ENCODE measurements at places on chromosomes 4 and X.

DNA sequence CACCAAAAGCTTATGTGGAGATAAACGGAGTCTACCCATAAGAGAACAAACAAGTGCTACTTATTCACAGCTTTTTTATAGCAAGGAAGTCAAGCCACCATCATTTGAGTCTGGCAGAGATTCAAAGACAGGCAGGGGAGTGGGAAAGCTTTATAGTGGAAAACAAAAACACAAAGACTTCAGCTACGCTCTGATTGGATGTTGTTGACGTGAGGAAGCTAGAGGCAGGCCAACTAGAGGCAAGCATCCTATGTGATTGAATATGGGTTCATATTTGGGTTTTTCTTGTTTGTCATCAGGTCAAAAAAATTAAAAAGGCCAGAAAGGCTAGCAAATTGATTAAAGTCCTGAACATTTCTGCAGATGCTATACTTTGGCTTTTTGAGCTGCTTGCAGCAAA, 719 bp upstream of the TCEAL4 start:
- no peak for DNase-seq

DNA sequence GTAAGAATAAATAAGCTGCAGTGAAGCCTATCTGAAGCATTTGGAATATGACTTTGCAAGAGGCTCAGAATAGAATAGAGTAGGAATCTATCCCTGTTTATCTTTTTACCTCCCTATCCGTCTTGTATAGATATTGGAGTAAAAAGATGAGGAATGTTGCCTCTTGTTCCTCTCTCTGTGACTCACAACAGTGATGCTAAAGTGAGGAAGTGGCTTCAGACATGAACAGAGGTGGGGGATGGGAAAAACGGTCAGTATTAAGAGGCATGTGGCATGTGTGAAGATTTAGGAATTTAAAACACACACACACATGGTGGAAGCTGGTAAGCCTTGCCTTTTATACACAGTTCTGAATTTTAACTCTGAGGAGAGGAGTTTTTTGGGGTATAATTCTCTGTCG, 3.8 kb upstream of the DCAF4L1 start:
- no peak for DNase-seq

DNA sequence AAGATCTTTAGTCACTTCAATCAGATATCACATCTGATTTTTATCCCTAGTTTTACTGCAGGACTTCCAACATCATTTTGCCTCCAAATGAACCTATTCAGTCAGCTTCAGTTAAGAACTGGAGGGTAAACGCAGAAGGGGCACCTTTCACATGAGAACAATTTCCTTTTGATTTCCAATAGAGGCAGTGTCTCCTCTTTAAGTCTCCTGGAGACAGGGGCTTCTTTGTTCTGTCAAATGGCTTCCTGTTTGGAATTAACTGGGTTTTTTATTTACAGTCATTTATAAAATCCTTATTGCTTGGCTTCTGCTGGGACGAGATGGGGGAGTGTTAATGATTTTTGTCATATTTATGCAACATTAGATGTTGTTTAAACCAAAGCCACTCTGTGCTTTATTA, 164.0 kb downstream of the STK32B start:
- no peak for DNase-seq

- no peak for DNase-seq
These were observed 7.6 kb downstream of the RELL1 start for GRCh38 chr4:37678624-37679023.

- DNase-seq = no peak
These were observed 205.6 kb downstream of the AFAP1 start for GRCh38 chr4:7733801-7734650.

GRCh38 chr4:3226944-3227343, 22.0 kb upstream of the MSANTD1 start:
- no peak for DNase-seq

- DNase-seq = no peak
These were observed 72.8 kb upstream of the MTNR1A start for GRCh38 chr4:186628058-186628711.

DNA sequence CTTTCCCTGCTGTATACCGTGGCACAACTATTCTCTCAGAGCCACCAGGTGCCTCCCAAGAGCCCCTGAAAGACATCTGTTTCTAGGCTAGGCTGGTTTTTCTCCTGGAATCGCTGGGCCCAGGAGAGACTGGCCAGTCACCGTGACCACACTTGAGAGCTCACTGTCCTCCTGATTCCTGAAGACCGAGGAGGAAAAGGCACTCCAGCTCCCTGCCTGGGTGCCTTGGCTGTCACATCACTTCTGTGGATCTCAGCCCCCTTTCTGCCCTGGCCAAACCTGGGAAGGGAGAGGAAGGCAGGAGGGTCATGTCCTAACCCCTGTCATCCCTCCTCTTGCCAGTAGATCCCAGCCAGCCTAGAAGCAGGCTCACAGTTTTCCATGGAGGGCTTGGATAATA, 54.7 kb upstream of the LAS1L start:
- no peak for DNase-seq

- DNase-seq = no peak
These were observed 26.5 kb downstream of the TFDP3 start for GRCh38 chrX:133191739-133192039.

DNA sequence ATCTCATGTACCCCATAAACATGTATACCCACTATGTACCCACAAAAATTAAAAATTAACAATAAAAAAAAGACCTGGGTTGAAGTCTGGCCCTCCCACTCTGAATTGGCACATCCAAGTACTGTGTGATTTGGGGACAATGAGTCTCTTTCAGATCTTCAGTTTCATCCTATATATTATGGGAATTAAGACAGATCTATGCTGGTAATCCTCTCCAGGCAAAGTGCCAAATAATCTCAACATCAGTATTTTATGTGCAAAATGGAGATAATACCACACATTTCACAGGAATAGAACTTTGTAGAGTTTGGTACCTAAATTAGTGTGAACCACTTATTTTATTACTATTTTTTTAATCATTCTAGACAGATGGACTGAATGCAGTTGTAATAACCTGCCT, 11.0 kb upstream of the SCD5 start:
- DNase-seq = no peak

DNA sequence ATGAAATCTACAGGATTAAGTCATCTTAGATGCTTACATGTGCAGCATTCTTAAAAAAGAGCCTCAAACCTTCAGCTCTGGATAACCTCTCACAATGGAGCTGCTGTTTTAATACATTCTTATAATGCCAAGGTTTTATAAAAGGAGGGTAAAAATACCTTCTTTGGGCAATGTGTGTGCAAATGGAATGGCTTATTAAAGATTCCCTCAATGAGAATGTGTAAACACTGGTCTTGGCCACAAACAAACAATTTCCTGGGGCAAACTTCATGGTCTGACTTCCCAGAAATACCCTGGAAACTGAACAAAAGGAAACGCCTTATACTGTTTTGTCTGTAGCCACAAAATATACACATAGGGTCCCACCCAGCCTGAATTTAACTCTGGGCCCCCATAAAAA, 148.6 kb upstream of the INTU start:
- DNase-seq = no peak

DNA sequence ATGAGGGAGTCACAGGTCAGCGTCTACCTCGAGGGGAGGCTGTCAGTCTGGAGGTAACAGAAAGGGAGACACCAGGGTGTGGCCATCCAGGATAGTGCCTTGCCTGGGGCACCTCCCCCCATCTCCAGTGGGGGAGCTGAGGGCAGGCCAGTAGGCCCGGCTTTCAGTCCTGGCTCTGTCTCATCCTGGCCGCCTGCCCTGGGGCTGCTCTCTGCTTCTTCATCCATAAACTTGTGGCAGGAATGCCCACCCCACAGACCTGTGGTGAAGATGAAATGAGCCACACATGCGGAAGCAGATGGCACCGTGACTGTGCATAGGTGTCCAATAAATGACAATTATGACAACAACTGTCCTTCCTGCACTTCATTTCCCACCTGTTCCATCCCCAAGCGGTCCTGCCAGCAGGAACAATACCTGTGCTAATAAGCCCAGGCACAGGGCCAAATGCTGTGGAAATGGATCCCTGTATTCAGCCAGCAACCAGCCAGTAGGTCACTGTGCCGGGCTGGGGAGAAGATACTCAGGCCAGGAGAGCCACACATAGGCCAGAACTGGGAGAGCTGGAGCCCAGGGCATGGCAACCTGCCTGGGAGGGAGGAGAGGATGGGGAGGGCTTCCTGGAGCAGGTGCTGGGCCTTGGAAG, 30.2 kb downstream of the TRO start:
- DNase-seq = no peak

- DNase-seq = no peak
These were observed 4.7 kb downstream of the KCND1 start for GRCh38 chrX:48966796-48967579.

DNA sequence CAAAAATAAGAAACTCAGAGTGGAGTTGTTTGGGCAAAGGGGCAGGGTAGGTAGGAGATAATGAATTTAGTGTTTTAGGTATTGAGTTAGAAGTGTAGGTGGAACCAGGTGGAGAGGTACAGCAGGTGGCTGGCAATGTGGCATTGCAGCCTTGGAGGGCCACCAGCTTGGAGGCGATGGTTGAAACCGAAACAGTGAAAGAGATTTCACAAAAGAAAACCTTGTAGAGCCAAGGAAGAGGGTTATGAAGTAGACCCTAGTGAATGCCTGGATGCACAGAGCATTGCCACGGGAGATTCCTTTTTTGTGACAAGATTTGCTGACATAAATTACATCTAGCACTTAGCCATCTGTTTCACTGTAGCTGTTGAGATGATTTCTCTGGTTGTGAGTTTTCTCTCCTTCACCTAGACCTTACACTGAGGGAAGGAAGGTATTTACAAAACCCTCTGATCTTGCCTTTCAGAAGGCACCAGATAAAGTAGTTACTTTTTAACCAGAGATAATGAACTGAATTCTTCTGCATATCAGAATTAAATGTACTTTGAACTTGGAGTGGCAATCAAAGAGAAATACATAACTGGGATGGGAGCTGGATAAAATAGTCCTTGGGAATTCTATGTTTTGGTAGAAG, 104.1 kb upstream of the CASK start:
- DNase-seq = no peak

DNA sequence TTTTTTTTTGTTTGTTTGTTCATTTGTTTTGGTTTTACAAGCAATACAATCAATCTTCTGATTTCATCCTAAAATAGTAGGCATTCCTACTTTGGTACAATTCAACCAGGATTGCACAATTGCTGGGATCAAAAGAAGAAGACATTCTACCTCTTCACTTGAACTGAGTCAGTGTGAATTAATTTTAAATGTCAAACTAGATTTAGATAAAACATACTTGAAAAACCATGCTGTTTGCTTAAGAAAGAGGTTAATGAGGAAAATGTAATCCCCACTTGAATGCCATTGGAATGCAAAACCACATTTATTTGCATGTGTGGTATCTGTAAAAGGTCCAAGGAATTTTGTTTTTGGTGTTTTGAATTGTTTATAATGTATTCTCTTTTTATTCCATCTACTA, 40.5 kb downstream of the HAND2 start:
- no peak for DNase-seq

- DNase-seq = no peak
These were observed 1604.6 kb downstream of the PCDH18 start for GRCh38 chr4:135927651-135928050.

GRCh38 chr4:110124711-110125110, 73.7 kb downstream of the ELOVL6 start:
- no peak for DNase-seq

GRCh38 chrX:109943092-109943739, 59.7 kb upstream of the TMEM164 start:
- DNase-seq = no peak

DNA sequence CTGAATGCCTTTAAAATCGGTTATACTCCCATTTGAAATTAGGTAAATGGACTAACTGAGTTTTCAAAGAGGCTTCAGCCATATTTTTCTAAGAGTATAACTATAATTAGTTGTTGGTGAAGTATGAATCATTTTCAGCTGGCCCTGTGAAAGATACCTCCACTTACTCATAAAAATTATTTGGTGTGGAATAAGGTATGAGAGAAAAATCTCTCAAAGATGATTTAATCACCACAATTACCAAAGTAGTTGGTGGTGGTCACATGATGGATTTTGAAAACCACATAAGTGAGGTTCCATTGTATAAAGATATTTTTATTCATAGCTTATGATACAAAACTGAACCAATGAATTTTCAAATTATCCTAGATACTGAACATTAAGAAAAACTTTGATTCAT, 9.0 kb upstream of the KLHL2 start:
- no peak for DNase-seq

DNA sequence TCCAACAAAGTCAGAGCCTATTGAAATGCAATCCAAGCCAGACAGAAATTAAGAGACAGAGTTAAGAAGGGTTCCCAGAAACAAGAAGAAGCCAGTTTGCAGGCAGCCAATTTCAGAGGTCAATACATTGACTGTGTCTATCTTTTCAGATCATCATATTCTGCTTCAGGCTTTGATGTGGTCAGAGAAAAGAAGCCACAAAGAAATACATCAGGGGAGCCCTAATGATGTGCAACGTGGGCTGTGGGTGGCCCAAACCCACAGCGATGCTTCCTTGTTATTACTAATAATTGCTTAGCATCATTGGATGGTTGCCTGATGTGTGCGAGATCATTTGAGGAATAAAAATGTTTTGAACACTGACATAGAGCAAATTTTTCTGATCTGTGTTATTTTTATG, 99.0 kb upstream of the DUSP21 start:
- no peak for DNase-seq

DNA sequence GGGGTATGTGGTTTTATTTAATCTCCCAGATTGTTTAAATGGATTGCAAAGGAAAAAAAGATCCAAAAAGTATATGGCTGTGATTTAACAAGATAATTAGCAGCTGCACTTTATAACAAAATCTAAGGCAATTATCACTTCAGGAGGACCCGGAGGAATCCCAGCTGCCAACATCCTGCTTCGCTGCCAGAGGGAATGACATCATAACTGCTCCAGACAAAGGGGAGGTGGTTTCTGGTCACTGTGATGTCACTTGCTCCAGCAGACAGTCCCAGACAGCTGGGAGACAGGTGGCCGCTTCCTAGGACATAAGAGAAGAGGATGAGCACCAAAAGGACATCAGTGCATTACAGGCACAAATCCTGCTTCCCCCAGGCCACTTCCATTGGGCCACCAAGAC, 371.0 kb downstream of the BCOR start:
- DNase-seq = peak; percentile 76

- DNase-seq = peak; percentile 34
These were observed at the start of gene SPRY1 for GRCh38 chr4:123396307-123397143. Gene SPRY1 (plus strand): TSS chr4:123396795. CDS start chr4:123401592, 4,797 bp downstream.

DNA sequence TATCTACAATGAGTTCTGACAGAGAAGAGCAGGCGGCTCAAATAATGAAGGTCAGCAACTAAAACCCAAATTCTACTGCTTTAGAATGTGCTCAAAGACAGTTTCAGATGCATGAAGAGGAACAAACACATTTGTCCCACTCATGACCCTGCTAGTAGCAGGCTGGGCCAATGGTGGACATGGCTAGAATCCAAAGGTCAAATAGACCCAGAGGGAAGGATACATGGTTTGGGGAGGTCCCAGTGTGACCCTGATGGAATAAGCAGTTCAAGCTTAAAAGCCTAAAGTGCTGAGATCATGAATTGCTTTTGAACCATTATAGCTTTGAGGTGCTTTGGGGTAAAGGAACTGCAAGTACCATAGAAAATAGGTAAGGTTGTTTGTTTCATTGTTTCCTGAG, 450.7 kb downstream of the MID1IP1 start:
- DNase-seq = no peak

Data from NCI-H524 (cell line).